Fibroblast of upper back skin (primary cell): ENCODE measurements at places on chromosomes 12 and 14.
A peak's percentile ranks its signal among the peaks of the same experiment; 100 is the strongest.

- peak; percentile 64 for DNase-seq
Observed at GRCh38 chr12:25417071-25417470, 136.0 kb downstream of the LMNTD1 start.

DNA sequence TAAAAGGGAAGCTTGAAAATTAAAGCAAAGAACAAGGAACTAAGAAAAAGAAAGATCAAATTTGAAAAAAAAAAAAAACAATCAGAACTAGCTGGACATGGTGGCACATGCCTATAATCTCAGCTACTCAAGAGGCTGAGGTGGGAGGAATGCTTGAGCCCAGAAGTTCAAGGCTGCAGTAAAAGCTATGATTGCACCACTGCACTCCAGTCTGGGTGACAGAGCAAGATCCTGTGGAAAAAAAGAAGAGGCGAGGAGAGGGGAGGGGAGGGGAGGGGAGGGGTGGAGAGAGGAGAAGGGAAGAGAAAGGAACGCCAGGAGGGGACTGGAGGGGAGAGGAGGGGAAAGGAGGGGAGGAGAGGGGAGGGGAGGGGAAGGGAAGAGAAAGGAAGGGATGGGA, 43.0 kb downstream of the EEA1 start:
- no peak for DNase-seq

DNA sequence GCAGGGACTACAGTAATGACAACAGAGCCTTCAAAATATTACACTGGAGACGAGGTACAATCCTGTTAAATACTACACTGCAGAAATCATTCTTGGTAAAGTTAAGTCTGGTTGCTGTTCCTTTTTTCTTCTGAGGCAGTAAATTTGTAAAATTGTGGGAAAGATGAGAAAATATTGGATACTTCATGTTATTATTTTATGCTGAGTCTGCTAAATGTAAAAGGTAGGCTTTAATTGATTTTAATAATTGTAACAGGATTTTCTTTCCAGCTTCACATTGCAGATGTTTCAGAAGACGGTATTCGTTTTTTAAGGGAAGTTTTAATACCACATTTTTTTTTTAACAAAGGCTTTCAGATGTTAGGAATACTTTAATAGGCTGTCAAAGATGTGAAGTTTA, 62.6 kb downstream of the WASHC4 start:
- DNase-seq, result no peak

GRCh38 chr12:111766608-111767361, at the start of gene ALDH2:
ALDH2 (plus strand) TSS chr12:111766933; CDS start chr12:111766983, 50 bp downstream.
- DNase-seq, result peak; percentile 73

DNA sequence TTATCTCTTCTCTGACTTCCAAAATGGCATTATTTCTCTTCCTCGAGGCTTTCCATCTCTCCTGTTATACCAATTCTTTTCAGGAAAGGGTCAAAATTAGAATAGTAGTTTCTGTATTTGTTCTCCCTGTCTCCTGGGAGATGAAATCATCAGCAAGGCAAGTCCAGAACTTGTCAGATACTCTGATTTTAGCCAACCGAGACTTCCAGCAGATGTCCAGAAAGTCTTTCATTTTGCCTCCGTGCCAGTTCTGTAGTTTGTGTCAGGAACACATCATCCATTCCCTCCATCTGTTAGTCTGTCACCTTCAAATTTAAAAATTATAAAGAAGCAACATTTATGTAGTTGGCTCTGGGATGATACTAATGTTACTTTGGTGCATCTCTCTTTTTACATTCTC, 275.7 kb downstream of the CCDC59 start:
- DNase-seq, result no peak

GRCh38 chr14:49460662-49461061, 125.5 kb downstream of the RPS29 start:
- no peak for DNase-seq

GRCh38 chr12:109557805-109558204, 15.5 kb downstream of the MMAB start:
- DNase-seq, result no peak

- no peak for DNase-seq
Observed at GRCh38 chr14:96745500-96746051, 51.6 kb upstream of the VRK1 start.

DNA sequence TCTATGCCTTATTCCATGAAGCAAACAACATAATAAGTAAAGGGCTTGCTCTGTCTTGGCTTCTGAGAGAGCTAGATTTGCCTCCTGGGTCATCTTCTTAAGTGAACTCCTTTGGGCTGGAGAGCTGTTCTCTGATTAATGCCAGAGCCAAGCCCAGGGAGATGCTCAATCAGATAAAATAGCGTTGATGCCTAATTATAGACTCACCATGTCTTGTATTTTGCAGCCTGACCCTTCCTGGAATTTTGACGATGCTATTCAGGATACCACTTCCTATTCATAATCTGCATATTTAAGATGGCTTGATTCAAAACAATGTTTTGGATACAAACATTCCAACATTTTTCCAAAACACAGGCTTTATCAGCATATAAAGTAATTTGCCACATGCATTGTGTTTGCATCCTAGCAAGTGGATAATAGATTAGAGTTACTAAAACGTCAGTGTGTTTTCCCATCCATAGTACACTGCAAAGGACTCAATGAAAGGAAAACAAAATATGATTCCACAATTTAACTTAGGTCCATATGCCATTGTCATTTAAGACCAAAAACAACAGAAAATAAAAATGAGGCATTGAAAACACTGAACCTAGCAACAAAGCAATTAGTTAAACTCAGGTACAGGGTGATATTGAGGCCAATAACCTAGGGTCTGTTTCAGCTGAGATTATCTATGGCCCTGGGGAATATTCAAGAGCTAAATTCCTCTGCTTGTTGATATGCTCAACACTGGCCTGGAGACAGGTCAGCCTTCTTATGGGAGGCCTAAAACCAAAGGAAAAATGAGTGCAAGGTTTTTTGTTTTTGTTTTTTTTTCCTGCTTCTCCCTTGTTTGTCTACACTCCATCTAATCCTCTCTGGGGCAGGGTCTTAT, 184.2 kb upstream of the FOXN3 start:
- DNase-seq, result peak; percentile 53

- no peak for DNase-seq
Observed at GRCh38 chr14:57060276-57060955, 208.3 kb downstream of the EXOC5 start.

- no peak for DNase-seq
Observed at GRCh38 chr12:121676190-121676589, 6.7 kb upstream of the MORN3 start.

DNA sequence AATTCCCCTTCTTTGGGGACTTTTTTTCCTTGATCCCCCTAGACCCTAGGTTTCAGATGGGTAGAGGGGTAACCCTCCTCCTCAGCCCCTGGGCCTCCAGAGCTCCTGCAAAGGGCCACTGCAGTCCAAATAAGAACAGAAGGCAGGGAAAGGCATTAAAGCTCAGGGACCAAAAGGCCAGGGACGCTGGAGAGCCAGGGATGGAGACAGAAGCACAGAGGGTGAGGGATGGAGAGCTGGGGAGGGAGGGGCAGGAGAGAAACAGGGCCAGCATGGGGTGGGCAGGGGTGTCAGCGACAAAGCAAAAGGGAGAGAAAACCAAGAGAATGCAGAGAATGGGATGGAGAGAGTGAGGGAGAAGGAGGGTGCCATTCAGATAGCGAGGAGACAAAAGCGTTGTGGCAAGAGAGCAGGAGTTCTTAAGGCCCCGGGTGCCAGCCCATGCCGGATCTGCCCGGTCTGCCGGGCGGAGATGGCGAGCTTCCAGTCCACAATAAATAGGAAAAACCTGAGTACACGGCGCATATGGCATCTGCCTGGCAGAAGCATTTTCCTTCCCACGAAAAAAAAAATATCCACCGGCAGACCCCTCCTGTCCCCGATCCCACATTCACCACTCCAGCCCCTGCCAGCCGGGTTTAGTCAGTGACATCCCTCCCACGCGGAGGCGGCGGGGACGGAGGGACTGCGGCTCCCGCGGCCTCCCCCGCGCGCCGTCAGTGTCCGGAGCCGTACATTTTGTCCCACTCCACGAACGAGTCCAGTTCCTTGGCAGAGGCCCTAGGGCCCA, 28.6 kb downstream of the FIGNL2 start:
- DNase-seq, result no peak

DNA sequence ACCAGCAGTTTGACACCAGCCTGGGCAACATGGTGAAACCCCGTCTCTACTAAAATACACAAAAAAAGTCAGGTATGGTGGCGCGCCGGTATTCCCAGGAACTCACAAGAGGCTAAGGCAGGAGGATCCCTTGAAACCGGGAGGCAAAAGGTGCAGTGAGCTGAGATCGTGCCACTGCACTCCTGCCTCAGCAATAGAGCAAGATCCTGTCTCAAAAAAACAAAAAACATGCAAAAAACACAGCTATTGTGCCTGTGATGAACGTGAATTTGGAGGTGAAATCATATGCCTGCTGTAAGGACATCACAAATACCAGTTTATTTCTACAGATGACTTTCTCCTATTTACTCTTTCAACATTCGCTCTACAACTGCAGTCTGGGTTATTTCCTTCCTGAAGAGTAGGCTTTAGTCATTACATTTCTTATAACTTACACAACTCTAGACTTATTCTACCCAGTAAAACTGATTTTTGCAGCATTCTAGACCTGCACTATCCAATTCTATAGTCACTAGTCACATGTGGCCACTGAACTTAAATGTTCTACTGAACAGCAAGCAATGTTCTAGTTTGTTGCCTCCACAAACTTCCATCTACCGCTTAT, 48.3 kb downstream of the HNRNPC start:
- peak; percentile 41 for DNase-seq

GRCh38 chr14:53470351-53471043, 317.4 kb upstream of the DDHD1 start:
- peak; percentile 44 for DNase-seq

DNA sequence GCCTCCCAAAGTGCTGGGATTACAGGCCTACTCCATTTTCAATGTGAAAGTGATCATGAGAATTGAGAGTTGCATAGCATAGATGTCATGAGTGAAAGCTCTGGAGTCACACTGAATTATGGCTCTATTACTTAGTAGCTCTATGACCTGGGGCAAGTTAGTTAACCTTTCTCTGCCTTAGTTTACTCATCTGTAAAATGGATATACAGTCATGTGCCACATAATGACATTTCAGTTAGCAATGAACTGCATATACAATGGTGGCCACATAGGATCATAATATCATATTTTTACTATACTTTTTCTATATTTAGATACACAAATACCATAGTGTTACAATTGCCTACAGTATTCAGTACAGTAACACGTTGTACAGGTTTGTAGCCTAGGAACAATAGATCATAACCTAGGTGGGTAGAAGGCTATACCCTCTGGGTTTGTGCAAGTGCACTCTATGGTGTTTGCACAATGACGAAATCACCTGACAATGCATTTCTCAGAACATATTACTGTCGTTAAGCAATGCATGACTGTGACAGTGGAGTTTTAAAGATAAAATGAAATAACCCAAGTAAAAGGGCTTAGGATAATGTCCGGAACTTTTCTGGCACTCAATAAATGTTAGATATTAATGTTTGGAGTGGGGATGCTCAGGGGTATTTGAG, 53.1 kb downstream of the ZFYVE26 start:
- no peak for DNase-seq

- no peak for DNase-seq
Observed at GRCh38 chr12:107503887-107504885, 181.4 kb upstream of the PWP1 start.

GRCh38 chr14:32044454-32044853, 32.6 kb upstream of the ARHGAP5 start:
- DNase-seq, result no peak

DNA sequence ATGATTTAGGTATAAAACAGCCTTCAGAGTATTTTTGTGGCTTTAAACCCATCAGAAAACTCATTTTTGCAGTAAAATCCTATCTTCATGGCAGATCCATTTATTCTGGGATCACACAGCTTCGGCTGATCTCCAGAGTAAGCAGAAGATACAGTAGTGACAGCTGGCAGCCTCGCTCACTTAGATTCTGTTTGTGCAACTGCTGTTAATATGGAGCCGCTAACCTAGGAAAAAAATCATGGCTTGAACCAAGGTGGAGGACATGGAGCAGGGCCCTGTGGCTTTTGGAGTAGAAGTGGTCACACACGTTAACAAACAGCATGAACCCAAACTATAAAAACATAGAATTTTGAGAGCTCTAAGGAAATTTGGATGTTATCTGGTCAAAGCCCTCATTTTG, 137.2 kb upstream of the ARHGAP5 start:
- no peak for DNase-seq

DNA sequence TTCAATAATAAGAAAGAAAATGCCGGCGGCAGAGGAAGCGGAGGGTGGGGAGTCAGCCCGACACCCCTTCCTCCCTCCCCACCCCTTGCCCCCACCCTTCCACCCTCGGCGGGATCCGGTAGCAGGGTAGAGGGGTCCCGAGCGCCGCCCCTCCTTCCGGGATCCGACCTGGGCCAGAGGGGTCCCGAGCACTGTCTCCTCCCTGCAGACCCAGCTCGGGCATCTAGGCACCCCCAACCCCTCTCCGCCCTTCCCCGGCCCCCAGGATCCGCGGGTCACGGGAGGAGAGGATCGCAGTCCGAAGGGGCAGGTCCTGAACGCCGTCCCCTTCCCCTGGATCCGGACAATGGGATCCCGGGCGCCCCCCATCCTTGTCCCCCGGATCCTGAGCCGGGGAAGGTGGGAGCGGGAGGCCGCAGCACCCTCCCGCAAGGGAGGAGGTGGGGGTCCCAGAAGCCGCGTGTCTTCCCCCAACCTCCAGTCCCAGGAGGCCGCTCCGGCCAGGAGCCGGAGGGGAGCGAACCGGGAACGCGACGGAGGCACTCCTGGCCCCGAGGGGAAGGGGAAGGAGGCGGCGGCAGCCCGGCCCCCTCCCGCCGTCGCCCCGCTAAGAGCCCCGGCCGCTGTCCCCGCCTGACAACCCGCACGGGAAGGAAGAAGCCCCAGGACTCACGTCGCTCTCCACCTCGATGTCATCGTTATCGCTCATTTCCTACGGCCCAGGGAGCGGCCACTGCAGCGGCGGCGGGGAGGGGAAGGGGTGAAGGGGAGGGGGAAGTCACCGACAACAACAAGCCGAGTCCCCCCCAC, 481 bp downstream of the MAX start:
- no peak for DNase-seq

DNA sequence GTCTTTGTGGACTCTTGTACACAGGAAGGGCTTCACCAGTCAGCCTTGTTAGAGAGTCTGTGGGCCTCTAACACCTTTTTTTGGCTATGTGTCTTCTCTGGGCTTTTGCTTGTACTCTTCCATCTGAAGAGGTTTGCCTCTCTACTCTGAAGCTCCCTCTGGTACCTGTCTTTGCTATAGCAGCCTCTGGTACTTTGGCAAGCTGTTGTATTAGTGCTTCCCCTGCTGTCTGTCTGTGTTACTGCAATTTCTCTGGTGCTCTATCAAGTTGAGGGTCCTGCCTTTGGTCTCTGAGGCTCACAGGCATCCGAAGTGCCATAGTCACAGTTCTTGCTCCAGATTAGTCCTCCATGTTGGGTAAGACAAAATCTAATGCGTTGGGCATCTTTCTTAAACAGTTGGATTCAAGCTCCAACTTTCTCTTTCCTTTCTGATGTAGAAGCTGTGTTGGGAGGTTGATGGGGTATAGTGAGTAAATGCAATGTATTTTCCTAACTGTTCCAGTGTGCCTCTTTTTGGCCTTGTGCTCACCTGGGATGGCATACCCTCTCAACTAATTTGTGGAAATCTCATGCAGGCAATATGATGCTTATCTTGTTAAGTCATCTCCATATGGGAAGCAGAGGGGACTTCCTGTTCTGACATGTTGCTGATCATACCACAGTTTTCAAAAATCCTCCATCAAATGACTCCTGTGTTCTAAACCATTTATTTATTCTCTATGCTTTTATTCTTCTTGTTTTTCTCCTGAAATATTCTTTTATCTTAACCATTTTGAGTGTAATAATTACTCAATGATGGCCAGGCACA, 88.8 kb downstream of the ATF7IP start:
- DNase-seq, result peak; percentile 53
